ENCODE measurements at places on chromosomes 2 and 18. TPM values are rescaled to one million over a fixed set of nuclear protein-coding genes. Genes with fewer than 3 reads are reported as not detected.

Gene KYNU
- 9.5 TPM for total RNA-seq

Gene HOXD10
- total RNA-seq = not detected

Gene NYAP2
- total RNA-seq = 0.04 TPM

Gene INHA
- total RNA-seq = 1.6 TPM

Gene PARD6G
- 3.2 TPM for total RNA-seq

Gene IL1R2
- total RNA-seq = 2.4 TPM

Gene TUBA3E
- total RNA-seq = 109 TPM

Gene PDE11A
- 6.4 TPM for total RNA-seq

Gene GDF7
- 1.2 TPM for total RNA-seq

Gene CDKL4
- total RNA-seq = 0.69 TPM

Gene CIB4
- not detected for total RNA-seq

Gene EFEMP1
- total RNA-seq = 57.3 TPM

Gene ZNF24
- 47.7 TPM for total RNA-seq

Gene RTP5
- total RNA-seq = not detected

Gene KCNE4
- 1.3 TPM for total RNA-seq

Gene SERPINB4
- not detected for total RNA-seq

Gene TTLL4
- total RNA-seq = 6.0 TPM

Gene M1AP
- total RNA-seq = 0.12 TPM

Gene GPR45
- not detected for total RNA-seq

Gene ASB18
- total RNA-seq = 16.3 TPM

Gene PER2
- total RNA-seq = 9.9 TPM

Gene OLA1
- 85.2 TPM for total RNA-seq

Gene TEKT4
- not detected for total RNA-seq

Gene UGT1A10
- not detected for total RNA-seq

Gene NMUR1
- total RNA-seq = 0.61 TPM

Gene SOCS6
- 25.8 TPM for total RNA-seq

Gene GALR1
- total RNA-seq = 0.02 TPM

Gene CASP8
- 3.4 TPM for total RNA-seq

Gene ITPRID2
- total RNA-seq = 86.6 TPM

Gene MFSD6
- total RNA-seq = 22.7 TPM

Gene DPYSL5
- not detected for total RNA-seq

Gene GNAL
- 1.1 TPM for total RNA-seq
